ENCODE measurements at places on chromosomes 6 and 20.

GRCh38 chr20:23257848-23258746 lies 92.5 kb upstream of the NXT1 start:
- peak; percentile 90 for DNase-seq

DNA sequence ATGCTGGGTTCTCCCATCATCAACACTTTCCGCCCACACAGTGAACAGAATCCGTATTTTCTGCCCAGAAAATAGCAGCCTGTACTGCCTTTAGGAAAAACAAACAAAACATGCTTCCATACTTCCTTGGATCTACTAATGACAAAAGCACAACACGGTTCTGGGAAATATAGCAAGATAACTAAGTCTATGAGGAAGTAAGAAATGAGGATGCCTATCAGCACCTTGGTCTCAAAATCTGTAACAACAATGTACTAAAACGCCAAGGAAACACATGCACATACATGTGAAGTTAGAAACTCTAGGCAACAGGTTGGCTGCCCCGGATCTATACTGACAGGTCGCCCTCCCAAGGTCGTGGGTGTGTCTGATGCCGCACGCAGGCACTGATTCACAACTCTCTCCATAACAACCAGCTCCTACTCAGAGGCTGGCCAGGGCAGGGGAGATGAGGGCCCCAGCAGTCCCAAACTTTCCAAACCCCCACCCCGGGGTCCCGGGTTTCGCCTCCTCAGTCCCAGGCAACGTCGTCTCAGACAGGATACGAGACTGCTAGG lies 710 bp downstream of the BTBD9 start:
- peak; percentile 41 for DNase-seq

DNA sequence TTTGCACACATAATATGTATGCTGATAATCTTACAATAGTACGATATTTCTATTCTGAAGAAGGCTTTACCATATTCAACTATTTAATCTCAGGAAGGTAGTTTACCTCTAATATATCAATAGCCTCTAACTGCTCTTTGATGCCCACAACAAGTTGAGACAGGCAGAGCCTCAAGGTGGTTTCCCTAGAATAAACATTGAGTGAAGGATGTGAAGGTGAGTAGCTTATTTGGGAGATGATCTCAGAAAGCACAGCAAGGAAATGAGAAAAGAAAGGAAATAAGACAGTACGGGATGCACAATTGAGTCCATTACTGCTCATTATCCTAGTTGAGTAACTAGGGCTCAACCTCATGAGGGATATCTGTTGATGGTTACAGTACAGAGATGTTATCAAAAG lies 638.4 kb downstream of the MAFB start:
- DNase-seq = no peak

DNA sequence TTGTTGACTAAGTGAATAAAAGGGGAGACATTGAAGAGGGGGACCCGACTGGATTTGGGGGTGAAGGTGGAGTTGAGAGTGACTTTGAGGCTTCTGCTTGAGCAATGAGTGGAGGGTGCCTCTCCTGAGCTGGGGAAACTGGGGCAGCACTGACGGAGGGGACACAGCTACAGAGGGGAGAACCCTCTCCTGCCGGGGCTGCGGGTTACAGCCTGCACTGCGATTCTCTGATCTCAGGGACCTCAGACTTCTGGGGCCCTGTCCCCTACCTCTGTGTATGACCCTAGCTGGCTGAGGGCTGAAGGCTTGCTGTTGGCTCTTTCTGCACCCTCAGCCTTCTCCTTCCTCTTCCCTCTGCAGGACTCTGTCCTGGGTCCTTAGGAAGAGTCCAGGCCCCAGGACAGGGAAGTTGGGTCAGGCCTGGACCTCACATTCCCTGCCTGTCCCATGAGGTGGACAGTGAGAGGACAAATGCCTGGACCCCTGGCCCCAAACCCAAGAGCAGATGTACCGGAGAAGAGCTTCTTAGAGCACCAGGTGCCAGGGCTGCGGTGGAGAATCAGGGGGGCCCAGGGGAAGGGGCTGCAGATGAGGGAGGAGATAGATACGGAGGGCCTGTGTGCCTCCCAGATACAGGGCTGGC lies 13.7 kb upstream of the FAM110A start:
- DNase-seq = no peak

DNA sequence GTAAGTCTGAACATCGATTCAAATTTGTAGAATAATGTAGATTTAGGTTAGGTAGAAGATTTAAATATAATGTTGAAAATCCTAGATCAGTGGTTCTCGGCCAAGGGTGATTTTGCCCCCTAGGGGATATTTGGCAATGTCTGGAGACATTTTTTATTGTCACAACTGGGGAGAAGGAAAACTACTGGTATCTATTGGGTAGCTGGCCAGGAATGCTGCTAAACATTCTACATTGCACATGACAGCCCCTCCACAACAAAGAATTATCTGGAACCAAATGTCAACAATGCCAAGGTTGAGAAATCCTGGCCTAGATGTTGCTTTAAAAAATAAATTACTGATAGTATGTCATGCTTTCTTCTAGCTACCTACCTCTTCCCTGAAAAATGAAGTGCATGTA lies 76.1 kb downstream of the HIVEP2 start:
- no peak for DNase-seq

DNA sequence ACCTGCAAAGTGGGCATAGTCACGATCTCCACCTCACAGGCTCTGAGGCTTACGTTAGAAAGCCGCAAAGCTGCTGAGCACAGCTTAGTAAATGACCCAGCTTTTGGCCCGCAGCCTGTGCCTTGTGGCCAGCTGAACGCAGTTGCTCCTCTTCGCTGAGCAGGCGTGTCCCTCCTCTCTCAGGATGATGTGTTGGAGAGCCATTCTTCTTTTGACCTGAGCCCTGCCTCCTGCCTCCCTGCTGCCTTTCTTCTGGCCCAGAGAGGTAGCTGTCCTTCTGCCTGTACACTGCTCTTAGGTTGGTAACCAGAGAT lies 47.6 kb upstream of the MYL9 start:
- DNase-seq = peak; percentile 75

GRCh38 chr6:90256698-90257485 lies 39.8 kb downstream of the BACH2 start:
- DNase-seq = peak; percentile 37

GRCh38 chr6:35014341-35014740 lies 125.3 kb downstream of the ANKS1A start:
- DNase-seq = no peak

DNA sequence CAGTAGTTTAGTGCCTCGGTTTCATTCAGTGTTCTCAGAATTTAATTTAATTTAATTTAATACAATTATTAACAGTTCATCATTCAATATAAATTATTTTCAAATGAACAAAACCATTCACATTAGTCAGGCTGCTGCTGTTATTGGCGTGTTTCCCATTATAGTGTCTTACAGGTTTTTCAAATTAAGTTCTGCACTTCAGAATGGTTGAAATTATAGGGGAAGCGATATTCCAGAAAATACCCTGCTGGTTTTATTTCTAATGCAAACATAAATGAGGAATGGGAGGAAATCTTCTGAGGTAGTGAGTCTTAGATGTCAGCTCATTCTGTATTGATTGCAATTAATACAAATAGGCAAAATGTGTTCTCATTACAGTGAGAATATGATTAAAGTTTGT lies 37.6 kb downstream of the OPN5 start:
- no peak for DNase-seq

GRCh38 chr20:4411744-4412143 lies 310.0 kb upstream of the PRND start:
- DNase-seq = no peak

DNA sequence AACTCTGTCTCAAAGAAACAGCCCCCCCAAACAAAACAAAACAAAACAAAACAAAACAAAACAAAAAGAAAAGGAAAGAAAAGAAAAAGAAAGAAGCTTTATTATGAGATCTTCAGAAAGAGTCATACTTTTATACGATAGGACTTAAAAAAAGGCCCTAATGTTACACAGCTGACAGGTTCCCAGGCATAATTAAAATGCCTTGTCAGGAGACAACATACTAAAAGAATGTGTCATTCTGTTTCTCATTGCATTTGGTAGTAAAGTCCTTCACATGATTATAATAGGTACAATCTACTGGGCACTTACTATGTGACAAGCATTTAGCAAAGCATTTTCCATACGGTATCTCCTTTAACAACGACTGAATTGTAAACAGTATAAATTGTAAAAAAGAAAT lies 36.4 kb upstream of the RPN2 start:
- no peak for DNase-seq

- DNase-seq = no peak
These were observed 482.2 kb upstream of the RNF217 start for GRCh38 chr6:124479991-124480430.

DNA sequence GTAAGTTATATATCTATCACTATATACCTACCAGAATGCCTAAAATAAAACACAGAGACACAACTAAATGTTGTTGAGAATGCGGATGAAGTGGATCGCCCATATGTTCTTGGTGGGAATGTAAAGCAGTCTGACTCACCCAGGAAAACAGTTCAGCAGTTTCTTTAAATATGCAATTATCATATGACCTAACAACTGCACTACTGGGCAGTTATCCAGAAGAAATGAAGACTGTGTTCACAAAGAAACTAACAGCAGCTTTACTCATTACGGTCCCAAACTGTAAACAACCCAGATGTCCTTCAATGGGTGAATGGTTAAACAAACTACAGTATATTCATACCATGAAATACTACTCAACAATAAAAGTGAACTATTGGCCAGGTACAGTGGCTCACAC lies 14.3 kb upstream of the ZC3H12D start:
- DNase-seq = peak; percentile 95

- no peak for DNase-seq
These were observed 122.6 kb downstream of the SGK1 start for GRCh38 chr6:134195164-134195906.

DNA sequence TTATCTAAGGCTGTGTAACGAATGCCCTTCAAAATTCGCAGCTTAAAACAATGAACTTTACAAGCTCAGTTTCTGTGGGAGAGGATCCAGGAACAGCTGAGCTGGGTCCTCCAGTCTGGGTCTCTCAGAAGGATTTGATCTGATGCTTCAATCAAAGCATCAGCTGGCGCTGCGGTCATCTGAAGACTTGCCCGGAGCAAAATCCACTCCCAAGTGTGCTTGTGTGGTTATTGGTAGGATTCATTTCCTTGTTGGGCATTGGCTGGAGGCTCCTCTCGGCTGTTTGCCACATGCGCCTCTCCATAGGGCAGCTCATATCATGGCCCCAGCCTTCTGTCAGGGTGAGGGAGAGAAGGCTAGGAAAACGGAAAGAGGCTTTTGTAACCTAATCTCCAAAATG lies 269.3 kb upstream of the CHD6 start:
- no peak for DNase-seq

GRCh38 chr6:43334466-43335095 lies 26.0 kb upstream of the CRIP3 start:
- peak; percentile 57 for DNase-seq

GRCh38 chr20:1287787-1288569 lies 21.9 kb downstream of the SNPH start:
- no peak for DNase-seq

DNA sequence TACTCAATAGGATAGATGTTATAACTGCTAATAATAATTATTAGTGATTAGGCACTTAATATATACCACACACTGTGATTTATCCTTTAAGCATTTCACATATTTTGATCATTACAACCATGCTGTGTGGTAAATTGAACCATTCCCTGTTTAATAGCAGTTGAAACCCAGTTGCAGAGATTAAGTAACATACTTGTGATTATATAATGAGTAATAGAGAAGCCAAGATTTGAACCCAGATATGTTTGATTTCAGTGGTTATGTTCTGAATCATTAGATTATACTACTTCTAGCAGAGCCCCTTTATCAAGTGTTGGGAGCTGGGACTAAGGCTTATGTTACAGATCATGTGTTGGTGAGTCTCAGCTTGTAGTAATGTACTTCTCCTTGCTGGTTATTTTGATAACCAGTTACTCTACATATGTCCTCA lies 44.1 kb downstream of the STK4 start:
- DNase-seq = peak; percentile 89

DNA sequence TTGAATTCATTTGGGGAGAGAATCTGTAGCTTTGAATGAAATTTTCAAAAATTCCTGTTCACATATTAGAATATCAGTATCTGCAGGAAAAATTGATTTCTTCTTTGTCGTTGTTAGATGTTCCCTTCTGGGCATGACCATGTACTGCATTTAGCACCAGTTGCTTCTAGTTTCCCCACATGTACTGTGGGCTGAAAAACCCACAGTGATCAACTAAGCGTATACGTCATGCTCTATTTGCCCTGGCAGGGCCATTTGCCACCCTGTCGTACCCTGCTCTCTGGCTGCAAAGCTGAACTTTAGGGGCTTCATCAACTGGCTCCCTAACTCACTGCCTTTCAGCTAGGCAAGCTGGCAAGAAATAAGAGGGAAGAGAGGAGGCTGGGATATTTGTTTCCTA lies 340.7 kb upstream of the TSHZ2 start:
- no peak for DNase-seq

DNA sequence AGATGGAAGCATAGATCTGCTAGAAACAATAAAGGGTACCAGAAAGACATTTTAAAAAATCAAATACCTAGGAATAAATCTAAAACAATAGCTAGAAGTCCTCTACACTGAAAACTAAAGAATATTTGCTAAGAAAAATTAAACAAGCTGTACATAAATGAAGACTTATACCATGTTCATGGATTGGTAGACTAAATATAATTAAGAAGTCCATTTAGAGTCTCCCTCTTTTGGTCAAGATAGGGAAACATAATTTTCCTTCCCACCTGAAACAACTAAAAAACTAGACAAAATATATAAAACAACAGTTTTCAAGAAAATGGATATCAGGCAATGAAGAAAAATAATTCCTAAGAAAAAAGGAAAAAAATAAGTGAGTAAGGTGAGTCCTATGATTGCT lies 120.0 kb upstream of the TAB2 start:
- DNase-seq = no peak

DNA sequence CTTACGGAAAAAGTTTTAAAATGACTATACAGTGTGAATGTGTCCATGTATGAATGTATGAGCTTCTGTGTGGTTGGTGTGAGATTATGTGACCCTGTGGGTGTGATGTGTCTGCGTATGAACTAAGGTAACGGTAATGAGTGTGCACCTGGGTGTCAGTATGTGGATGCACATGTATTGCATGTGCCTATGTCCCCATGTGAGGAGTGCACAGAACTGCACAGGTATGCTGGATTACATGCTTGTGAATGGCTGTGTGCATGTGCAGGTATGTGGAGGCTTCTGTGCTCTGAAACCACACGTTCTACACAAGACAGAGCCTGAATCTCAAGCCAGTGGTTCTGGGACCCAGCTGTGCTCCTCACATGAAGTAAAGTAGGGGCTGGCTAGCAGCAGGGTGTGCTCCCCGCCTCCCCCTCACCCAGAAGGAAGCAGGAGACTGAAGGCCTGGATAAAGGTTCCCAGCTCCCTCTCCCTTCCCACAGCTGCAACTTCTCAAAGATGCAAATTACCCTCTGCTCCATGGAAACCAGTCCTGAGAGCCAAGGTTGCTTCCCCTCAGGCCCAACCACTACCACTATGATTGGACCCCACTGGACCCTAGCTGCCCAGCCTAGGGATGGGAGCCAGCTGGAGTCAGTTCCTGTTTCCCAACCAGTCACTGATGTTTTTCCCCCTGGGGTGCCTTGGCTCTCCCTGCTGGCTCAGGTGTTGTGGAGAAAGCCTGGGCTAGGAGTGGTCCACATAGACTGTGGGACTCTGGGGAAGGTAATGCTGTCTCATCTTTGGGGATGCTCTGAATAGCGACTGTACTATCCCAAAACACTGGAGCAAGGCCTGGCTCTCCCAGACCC lies 24.8 kb upstream of the SPDEF start:
- DNase-seq = no peak

GRCh38 chr6:11236076-11236750 lies 3.7 kb upstream of the NEDD9 start:
- DNase-seq = peak; percentile 24

GRCh38 chr20:20174089-20174835 lies 121.9 kb downstream of the CFAP61 start:
- no peak for DNase-seq

All from HCEC 1CT (cell line).